ENCODE measurements at places on chromosomes 2 and 18.

DNA sequence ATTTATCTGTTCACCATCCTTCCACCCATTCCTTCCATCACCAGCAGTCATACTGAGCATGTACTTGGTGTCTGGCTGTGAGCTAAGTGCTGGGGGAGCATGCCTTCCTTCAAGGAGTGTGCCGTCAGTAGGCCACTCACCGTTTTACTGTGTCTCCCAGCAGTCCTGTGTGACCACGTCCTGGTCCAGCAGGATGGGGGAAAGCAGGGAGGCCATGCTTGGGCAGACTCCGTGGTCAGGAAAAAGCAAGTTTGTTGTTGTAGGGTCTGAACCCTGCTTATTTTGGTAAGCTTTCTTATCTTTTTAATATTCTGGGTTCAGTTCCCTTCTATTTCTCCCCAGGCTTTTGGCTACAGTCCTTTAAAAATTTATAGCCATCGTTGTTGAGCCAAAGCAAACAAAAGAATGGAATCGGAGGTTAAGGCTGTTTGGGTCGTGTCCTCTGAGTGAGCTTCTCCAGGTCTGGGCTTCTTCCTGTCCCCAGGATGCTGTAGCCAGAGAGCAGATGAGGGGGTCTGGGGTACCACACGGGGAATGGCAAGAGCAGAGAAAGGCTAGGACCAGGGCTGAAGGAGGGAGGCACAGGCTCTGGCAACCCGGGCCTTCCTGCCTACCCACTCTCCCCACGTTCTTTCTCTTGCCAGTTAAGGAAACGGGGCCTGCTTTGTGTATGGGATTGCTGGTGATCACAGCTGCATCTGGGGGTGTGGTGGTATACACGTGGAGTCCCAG, 13.5 kb downstream of the SLC30A3 start:
- DNase-seq, result peak; percentile 66

DNA sequence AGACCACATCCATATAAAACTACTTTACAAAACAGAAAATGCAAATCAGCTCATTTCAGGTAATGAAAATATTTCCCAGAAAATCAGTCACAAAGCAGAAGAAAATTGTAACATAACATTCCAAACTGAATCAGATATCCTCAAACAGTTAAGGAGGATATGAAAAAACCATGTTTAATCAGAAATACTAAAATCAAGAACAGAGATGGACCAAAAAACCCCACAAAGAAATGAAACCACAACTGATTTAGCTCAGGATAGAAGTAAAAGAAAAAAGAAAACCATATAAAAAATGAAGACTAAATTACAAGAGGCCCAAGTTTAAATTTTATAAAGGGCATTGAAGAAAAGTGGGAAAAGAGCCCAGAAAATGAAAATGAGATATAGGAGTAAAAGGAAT, 102.9 kb downstream of the RAB3GAP1 start:
- DNase-seq, result no peak

GRCh38 chr18:3912705-3913104, 462.7 kb downstream of the TGIF1 start:
- peak; percentile 55 for DNase-seq

GRCh38 chr2:179478771-179479170, 214.1 kb upstream of the SESTD1 start:
- no peak for DNase-seq

DNA sequence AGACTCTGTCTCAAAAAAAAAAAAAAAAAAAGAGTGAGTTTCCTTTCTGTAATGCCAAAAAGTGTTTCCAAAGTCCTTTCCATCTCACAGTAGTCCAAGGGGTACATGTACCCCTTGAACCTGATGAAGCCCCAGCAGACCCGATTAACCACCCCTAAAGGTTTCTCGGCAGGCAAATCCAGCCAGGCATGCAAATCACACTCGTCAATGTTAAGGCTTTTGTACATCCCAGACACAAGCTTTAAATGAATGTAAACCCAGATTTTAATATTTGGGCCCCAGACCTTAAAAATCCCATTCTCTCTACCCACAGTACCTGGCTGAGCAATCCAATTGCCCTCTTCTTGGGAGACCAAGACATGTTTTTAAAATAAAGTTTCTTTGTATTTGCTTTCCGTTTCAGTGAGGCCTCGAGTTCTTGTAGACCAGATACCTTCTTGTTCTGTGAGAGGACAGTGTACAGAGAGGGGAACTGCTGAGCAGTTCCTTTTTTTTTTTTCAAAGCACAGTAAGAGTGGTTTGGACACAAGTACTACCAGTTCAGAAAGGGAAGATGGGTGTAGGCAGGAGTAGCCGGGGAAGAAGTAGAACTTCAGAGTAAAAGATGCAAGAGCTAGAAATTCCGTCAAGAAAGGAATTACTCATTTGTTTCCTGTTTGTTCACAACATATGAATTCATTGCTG, at the start of gene NLRC4:
Gene NLRC4, minus strand, starts transcription at position 465 of the 684 bp plus-strand sequence. CDS start 8,111 bp downstream, outside the sequence.
- DNase-seq, result no peak

DNA sequence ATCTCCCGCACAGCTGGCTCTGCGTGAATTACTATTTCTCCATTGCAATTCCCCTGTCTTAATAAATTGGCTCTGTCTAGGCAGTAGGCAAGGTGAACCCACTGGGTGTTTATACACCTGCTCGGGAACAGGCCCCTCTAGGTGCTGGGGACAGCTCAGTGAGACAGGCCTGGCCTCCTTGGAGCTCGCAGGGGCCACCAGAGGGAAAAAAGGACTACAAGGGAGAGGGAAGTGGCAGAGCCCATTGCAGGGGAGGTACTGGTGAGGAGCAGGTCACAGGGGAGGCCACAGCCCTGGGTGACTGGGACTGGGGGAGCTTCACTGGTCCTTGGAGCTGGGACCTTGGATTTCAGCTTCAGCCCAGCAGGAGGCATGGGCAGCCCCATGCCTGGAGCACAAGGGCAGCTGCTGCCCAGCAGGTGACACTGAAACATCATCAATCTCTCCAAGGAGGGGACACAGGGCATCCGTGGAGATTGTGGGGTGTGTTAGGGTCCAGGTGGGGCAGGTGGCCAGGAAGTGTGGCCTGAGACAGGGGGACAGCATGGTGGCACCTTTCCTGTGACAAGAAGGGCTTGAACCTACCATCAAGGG, 31.2 kb downstream of the NGEF start:
- DNase-seq, result no peak

- no peak for DNase-seq
These were observed 78.9 kb downstream of the MAP4K4 start for GRCh38 chr2:101776172-101777043.

Data from fibroblast of skin of back (primary cell).